ENCODE measurements at places on chromosomes 5 and 9. TPM values are rescaled to one million over a fixed set of nuclear protein-coding genes. Genes with fewer than 3 reads are reported as not detected.

GRCh38 chr5:14893381-14893780, 21.8 kb upstream of the ANKH start:
- no peak for DNase-seq

- DNase-seq, result no peak
These were observed 613.2 kb downstream of the TLE1 start for GRCh38 chr9:81076131-81076530.

DNA sequence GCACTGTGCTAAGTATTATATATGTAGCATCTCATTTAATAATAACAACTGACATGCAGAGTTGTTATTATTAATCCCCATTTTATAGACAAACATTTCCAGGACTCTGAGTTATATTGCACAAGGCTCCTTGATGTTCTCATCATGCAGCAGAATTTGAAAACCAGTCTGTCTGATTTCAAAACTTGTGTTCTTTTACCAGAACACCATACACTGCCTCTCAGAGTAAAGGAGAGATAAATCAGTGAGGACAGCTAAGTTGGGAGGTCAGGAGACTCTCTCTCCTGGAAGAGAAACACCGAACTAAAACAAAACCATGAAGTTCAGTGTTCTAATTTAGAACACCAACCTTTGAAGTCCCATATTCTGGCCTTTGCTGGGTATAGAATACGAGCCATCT, 92.7 kb upstream of the TNC start:
- DNase-seq, result no peak

GRCh38 chr9:106982636-106983035, 119.7 kb downstream of the ZNF462 start:
- DNase-seq, result no peak

DNA sequence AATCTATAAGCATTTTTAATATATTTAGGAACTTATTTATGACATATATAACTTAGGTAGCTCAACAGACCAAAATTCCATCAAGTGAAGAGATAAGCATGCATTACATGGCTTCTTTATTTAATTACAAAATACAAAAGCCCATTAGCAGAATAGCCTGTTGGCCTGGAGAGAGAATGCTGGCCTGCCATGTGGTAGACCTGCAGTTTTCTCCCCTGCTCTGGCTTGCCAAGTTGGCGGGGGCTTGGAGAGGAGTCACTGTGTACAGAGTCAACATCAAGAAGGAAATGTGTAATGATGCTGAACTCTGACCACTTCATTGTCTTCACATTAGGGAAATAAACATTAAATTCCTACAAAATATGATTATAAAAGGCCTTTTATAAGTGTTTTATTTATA, 69.8 kb upstream of the CNTLN start:
- DNase-seq, result no peak

Gene GFRA3
- not detected for total RNA-seq

Gene SPOCK1
- not detected for total RNA-seq

Gene CBY3
- total RNA-seq, result 0.63 TPM

Gene ZDHHC11B
- not detected for total RNA-seq

Gene C5orf47
- not detected for total RNA-seq

Gene PRPF4
- 64.6 TPM for total RNA-seq

Gene KCNIP1
- not detected for total RNA-seq

Gene CCDC180
- 1.9 TPM for total RNA-seq

All from activated CD4-positive, alpha-beta T cell treated with anti-CD3 and anti-CD28 coated beads, Interleukin-2, amount 10 ng/mL, durations not matched to agents 24 days and 14 days (primary cell).